ENCODE measurements at places on chromosomes 3 and 15.

DNA sequence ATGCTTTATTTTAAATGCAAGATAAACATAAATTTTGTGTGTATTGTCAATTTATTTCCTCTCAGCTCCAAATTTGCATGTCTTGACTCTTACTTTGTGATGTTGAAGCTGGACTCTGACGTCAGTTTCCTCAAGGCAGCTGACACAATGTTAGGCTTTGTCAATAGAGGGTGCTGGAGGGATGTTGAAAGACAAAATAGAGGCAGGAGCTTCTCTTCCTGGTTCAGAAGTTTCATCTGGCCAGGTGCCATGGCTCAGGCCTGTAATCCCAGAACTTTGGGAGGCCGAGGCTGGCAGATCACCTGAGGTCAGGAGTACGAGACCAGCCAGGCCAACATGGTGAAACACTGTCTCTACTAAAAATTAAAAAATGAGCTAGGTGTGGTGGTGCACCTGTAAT, 408.6 kb downstream of the GBE1 start:
- DNase-seq: peak; percentile 10

DNA sequence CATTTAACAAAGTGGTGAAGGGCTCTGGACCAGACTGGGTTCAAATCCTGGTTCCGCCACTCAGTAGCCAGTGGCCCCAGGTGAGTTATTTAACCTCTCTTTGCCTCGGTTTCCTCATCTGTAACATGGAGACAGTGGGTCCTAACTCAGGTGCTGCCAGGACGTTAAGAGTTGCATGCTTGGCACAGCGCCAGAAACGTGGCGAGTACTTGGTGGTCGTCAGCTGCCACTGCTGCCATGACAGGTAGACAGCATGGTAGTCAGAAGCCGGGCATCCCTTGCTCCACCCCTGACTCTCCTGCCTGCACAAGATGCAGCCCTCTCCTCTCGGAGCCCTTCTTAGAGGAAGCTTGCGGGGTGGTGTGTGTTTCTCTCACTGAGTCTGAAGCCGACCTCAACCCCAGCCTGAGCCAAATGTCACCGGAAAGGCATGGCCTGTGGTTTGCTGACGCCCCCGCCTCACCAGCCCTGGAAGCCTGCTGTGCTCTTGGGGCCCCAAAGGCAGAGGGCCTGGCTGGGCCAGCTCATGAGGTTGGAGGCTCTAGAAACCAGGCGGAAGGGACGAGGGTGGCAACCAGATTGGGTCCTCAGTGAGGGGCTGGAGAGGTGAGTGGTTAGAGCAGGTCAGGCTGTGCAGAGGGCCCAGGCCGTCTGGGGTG, 160.8 kb upstream of the TLE3 start:
- DNase-seq: no peak

- DNase-seq: no peak
Measured at GRCh38 chr3:138971766-138972320, 24.8 kb downstream of the FOXL2NB start.

DNA sequence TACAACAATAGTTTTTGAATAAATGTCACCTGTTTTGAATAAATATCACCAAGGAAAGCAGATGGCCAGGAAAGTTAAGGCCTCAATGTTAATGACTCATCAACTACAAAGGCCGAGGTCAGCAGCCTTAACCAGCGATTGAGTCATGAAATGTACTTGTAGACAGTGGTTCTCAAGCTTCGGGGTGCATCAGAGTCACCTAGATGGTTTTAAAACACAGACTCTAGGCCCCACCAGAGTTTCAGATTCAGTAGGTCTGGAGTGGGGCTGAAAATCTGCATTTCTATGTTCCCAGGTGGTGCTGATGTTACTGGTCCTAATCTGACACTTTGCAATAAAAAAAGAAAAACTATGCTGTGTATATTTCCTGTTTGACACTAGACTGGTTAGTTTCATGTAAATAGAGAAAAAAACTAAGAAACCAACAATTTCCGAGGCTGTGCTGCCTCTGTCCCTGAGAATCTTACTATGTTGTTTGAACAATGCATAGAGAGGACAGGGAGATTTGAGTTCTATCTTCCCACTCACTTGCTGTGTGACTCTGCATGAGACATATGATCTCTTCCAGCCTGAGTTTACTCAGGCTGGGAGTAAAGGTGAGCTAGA, 9.8 kb downstream of the RAB27A start:
- no peak for DNase-seq

DNA sequence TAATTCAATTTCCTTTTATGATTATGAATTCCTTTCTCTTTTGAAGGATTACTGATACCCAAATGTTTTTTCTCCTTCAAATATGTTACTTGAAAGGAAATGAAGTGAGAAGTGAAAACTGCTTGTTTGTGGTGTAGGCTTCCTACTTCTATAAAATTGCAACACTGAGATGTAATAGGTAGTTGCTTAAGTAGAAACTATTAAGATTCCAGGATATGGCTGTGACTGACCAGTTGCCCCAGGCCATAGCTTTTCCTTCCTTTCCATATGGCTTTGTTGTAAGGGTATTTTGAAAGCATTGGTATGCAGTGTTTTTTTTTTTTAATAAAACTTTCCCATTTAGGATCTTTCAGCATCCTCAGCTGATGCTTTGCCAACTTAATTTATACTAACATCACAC, 28.5 kb downstream of the DNAJC13 start:
- DNase-seq: no peak

DNA sequence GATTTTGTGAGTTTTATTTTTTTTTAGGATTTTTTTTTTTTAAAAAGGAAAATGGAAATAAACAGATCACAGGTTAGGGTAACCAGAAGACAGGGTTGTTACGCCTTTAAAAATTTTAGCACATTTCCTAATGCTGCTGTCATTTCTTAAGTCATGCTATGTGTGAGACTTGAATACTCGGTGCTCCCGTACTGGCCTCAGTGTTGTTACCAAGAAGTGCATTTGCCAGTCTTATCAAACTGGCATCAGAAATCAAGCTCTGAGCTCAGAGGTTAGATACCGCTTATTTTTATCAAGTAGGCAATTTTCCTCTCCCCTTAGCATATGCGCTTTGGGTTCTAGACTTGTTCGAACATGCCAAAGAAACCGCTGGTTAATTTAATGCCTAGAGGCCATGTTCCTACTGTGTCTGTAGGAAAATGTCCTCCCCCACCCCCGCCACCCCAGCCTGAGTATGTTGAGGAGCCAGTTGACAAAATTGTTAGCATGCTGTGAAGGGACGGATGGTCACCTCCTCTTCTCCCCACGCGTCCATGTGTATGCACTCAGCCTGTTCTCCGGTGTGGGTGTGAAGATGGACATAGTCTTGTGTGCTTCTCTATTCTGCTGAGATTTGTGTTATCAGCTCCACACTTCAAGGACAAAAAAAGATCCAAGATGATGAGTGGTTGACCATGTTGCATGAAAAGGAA, 88.9 kb downstream of the ITPR1 start:
- no peak for DNase-seq

DNA sequence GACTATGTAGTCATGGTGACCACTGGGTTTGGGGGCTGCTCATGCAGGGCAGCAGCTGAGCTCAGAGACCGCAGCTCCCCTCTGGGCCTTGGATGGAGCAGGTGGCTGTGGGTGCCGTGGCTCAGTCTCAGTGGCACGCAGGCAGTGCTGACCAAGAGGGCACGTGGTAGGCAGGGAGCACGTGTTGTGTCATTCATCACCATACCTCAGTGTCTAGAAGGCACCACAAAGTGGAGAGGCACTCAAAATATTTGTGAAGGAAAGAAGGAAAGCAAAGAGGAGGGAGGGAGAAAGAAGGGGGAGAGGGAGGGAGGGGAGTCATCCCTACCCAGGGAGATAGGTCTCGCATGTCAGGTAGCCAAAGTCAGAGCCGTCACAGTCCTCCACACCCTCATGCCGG, 26.1 kb downstream of the EAF1 start:
- DNase-seq: no peak

GRCh38 chr15:39471785-39472574, 108.9 kb upstream of the THBS1 start:
- no peak for DNase-seq

GRCh38 chr15:59249816-59250215, 43.2 kb downstream of the LDHAL6B start:
- DNase-seq: no peak

DNA sequence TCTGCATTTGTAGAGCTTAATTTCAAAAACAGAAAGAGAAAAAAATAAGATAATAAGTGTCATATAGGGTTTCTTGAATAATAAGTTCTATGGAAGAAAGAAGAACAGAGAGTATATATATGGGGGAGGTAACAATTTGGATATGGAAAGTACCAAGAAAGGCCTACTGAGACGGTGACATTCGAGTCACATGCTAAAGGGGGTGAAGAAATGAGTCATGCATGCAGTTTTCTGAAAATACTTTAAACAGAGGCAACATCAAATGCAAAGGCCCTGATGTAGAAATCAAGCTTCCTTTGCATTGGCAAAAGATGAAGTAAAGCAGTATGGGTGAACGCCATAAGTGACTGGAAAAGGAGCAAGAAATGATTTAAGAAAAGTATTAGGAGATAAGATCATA, 371.6 kb upstream of the ZNF385D start:
- DNase-seq: no peak

- peak; percentile 96 for DNase-seq
Measured at GRCh38 chr3:15299036-15299435, 33.4 kb downstream of the SH3BP5 start.

- DNase-seq: no peak
Measured at GRCh38 chr15:77867266-77868047, 210.1 kb downstream of the TBC1D2B start.

GRCh38 chr15:45377609-45378148, 665 bp downstream of the GATM start:
- DNase-seq: peak; percentile 81

GRCh38 chr3:128476659-128477058, 10.0 kb upstream of the DNAJB8 start:
- DNase-seq: no peak

- peak; percentile 75 for DNase-seq
Measured at GRCh38 chr15:89364741-89365450, 30.3 kb upstream of the POLG start.

GRCh38 chr15:57909388-57909787, 156.1 kb downstream of the ALDH1A2 start:
- DNase-seq: no peak

- no peak for DNase-seq
Measured at GRCh38 chr15:98562331-98562937, 85.9 kb upstream of the IGF1R start.

DNA sequence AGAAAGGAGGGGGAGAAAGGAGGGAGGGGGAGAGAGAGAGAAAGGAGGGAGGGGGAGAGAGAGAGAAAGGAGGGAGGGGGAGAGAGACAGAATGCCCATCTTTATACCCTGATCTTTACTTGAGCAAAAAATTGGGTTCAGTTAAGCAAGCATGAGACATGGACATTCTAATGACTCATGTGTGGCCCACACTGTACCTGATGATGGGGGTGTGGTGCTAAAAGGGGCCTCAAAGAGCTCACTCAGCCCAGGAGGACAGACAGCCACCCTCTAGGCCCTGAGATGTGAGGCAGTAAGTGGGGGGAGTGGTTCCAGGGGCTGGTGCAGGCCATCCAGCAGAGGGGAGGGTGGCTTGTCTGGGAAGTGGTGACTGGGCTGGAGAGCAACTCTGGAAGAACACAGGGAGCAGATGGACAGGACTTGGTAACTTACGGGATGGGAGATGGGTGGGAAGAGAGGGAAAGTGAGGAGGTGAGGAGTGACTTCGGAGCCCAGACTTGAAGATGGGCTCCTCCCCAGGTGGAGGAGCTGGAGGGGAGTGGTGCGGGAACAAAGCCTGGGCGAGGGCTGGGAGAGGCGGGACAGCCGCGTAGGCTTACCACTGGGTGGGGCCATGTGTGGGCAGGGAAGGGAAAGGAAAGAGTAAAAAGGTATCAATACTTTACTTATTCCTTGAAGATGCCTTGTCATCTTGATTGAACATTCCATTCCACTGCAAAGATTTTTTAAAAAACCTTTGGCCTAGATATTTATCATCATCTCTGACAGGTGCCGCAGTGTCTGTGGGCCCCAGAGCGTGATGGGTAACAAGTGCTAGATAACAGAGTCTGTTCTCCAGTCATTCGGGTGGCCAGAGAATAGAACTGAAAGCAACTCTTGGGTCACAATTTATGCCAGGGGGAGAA, 32.3 kb downstream of the TSPAN3 start:
- DNase-seq: no peak

DNA sequence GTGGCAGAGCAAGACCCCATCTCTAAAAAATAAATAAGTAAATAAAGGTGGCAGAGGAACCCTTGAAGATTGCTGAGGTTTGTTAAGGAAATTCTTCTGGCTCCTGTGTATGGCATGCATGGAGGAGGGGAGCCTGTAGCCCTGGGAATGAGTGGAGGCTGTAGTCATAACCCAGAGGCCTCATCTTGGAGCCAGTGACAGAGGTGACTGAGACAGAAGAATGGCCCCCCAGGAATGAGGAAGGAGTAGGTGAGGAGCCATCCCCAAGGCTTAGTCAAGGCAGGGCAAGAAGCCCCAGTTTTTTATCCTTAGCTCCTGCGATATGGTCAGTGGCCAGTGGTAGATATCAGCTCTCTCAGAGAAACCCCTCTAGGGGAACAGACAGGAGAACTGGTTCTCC, 46.5 kb downstream of the BSN start:
- no peak for DNase-seq

DNA sequence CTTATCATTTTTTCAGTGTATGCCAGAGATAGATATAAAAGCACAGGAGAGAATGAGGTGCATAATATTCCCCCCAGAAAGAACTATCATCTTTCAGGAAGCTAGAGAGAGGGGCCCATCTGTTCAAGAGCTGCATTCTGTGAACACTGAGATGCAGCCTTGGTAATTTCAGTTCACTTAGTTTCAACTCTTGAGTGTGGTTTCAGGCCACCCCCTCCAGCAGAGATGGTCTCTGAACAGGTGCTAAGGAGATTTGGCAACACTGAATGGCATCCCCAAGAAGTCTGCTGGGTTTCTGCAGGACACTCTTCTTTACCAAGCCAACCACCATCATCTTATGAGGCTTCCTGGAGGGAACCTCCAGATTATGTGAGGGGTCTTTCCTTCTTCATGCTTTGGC, 30.4 kb upstream of the LIMD1 start:
- DNase-seq: no peak

GRCh38 chr15:101246391-101246790, 5.5 kb downstream of the CHSY1 start:
- DNase-seq: no peak

GRCh38 chr3:73547427-73548248, 77.1 kb downstream of the PDZRN3 start:
- no peak for DNase-seq

DNA sequence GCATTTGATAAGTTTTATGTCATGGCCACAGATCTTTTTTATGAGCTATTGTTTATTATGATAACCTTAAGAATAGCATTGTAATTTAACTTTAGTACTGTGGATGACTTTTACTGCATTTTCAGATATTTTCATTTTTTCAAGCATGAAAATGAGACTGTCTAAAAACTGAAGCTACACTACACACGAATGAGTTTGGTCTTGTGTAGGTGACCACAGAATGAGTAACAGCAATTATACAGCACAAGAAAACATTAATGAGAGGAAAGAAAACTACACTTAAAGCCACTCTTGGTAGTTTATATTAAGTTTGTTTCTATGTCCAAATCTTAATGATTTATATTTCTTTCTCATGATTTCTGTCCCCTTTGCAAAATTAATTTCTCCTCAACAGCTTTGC, 809.2 kb downstream of the NAALADL2 start:
- DNase-seq: no peak

GRCh38 chr3:134803051-134803505, 8.0 kb downstream of the EPHB1 start:
- DNase-seq: no peak

- DNase-seq: no peak
Measured at GRCh38 chr15:75104804-75105557, 81.6 kb downstream of the PPCDC start.

- no peak for DNase-seq
Measured at GRCh38 chr15:33074942-33075341, 119.6 kb downstream of the FMN1 start.

- DNase-seq: peak; percentile 53
Measured at GRCh38 chr3:123419850-123420297, 29.0 kb downstream of the ADCY5 start.
